Left renal cortex interstitium (tissue), 4 donors: ENCODE measurements at places on chromosomes 7 and 10. TPM values are rescaled to one million over a fixed set of nuclear protein-coding genes. Genes with fewer than 3 reads are reported as not detected.
A peak's percentile ranks its signal among the peaks of the same experiment; 100 is the strongest.

GRCh38 chr10:49280001-49280408 is 19.0 kb upstream of the C10orf71 start:
- DNase-seq = no peak

DNA sequence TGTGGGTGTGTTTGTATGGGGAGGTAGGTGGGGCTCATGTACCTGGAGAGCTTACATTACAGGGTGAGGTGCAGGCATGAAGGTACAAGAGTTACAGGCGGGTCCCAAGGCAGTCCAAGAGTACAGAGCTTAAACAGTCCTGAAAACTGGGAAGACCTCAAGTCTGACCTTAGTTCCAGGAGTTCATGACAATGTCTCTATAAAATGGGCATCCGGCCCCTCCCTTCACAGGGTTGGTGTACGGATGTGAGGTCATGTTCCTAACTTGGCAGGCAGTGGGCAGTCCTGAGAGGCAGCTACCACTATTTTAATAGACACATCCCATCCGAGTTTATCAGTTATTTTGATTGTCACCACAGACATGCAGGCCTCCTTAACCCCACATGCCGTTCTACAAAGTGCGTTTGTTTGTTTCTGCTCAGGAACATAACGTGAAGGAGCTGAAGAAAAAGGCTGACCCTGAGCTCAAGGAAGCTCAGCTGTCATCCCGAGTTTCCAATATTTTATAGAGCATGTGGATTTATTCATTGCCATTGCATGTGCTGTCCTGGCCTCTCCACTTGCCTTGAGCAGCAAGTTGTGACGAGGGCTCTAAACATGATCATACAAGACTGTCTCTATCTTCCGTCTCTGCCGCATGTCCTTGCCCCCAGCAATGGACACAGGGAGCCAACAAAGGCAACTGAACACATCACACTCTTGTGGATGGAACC is 647.5 kb upstream of the IGFBP3 start:
- no peak for DNase-seq

GRCh38 chr10:79445977-79446757 is 743 bp upstream of the ZCCHC24 start:
- peak; percentile 73 for DNase-seq

Gene NAT16
- 0.09 TPM for polyA plus RNA-seq

DNA sequence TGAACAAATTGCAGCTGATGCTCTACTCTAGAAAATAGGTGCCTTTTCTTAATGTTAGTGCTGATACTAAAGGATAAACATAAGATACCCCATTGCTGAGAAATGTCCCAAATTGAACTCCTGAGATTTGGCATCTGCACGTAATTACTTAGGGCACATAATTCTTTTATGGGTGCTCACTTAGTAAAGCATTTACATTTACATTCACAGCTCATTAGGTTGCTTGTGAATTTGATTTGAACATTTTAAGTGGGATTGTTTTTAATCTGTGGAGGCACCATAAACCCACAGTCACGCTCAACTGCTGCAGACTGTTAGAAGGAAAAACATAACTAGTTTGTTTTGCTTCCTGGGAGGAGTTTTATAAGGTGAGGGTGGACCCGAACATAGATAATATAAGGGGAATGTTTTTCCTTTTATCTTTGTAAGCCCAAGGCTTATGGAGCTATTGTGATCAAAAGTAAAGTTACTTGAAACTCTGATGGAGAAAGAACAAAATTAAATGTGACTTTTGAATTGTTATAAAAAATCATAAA is 560.8 kb downstream of the REEP3 start:
- no peak for DNase-seq

Gene CLDN3
- polyA plus RNA-seq = 41.7 TPM

DNA sequence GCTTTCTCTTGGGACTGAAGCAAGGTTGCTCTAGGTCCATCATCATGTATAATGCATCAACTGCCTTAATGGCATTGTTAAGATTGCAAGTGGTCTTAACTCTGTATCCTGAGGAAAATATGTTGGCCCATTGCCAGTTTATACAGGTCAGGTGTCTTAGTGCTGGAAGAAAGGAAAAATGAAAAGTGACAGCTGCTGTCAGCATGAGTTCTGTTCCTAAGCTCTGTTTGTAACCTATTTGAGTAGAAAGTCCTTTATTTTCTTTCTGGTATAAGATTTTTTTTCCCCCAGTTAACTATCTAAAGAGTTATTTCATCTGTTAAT is 127.2 kb downstream of the SRI start:
- DNase-seq = no peak

Gene EXOSC1
- polyA plus RNA-seq = 38.6 TPM

DNA sequence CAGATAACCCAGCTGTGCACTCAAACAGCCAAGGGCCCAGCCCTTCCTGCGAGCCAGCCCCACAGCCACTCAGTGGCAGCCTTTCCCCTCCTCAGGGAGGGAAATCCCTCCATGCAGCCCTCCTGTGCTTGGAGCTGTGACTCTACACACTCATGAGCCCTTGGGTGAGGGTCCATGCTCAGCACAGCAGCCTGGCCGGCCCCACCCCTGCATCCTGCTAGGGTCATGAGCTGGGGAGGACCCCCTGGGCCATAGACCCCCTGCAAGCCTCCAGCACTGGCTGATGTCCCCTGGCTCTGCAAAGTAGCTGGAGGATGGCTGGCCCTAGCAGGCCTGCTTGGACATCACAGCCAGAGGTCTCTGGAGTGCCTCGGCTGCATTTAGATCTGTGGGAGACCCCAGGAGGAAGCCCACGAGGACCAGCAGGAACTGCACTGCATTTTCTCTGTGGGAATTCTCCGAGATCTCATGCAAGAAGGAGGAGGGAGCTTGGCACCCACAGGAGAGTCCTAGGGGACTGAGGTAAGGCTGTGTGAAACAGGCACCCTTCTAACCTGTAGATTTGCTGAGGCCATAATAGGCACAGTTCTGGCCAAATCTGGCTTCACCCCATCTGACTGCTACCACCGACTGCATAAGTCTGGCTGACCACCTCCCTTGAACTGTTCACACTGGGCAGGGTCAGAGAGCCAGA is 17.4 kb downstream of the TMEM273 start:
- no peak for DNase-seq

- DNase-seq = no peak
Measured at GRCh38 chr10:3542185-3542611, 242.8 kb downstream of the KLF6 start.

- DNase-seq = no peak
Measured at GRCh38 chr7:6725003-6725402, 18.3 kb upstream of the ZNF12 start.

DNA sequence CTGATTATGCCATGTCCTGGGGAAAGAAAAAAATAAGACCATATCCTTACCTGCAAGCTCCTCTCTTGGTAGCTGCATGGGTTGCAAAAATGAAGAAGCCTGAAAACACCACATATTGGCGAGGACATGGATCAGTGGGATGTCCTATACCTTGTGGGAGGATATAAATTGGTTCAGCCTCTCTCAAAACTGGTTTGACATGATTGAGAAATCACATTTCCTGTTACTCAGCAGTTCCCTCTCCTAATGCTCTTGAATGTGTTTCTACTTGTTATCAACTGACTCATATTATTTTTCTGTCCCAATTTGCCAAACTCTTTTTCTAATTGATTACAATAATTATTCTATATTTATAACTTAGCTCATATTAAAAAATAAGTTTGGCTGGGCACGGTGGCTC is 380.2 kb downstream of the EXOC4 start:
- DNase-seq = no peak

GRCh38 chr7:155482511-155483183 is 24.7 kb downstream of the EN2 start:
- no peak for DNase-seq

DNA sequence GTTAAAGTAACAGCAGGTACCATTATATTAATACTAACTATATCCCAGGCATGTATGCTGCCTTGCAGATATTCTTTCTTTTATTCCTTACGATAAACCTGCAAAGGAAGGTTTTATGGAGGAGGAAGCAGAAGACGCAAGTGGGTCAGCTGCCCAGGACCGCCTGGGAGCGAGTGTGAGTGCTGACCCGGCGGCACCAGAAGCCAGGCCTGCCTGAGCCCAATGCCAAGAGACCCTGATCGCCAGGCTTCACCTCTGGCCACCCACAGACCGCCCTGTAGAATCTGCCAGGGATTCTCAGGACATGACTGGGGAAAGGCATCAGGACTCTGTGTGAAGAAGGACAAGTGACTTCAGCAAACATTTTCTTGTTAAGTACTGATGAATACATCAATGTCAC is 26.3 kb downstream of the PITRM1 start:
- no peak for DNase-seq

- no peak for DNase-seq
Measured at GRCh38 chr7:44218418-44219201, 17.8 kb downstream of the YKT6 start.

GRCh38 chr7:20164425-20165145 is 52.6 kb downstream of the MACC1 start:
- no peak for DNase-seq

Gene SUN3
- polyA plus RNA-seq = 0.38 TPM

- DNase-seq = no peak
Measured at GRCh38 chr10:70515035-70515667, 36.6 kb downstream of the PALD1 start.

DNA sequence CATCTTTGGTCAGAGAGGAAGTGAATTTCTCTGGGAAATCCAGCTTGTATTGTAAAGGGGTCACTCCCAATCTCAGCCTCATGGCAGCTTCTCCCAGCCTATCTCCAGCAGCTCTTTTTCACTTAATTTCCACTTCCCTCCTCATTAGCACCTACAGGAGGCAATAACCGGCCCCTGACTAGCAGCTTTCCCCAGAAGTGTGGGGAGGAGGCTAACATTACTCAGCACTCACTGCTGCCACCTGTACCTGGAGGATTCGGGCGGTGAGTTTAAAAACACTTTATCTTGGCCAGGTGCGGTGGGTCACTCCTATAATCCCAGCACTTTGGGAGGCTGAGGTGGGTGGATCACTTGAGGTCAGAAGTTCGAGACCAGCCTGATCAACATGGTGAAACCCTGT is 3.8 kb downstream of the NODAL start:
- no peak for DNase-seq

DNA sequence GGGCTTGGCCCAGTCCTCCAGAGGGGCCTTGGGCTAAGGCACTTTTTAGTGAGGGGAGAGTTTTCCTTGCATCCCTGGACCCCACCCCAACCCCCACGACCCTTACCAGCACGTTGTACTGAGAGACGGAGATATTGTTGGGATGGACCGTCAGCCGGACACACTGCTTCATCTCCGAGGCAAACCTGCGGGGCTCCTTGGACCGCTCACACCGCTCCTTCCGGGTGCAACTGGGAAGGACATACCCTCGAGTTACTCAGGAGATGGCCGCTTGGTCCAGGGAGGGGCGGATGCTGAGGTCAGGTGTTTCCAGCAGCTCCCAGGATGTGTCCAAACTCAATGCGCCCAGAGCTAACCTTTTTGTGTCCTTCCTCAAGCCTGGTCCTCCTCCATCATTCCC is 348.0 kb downstream of the PLXNA4 start:
- no peak for DNase-seq

GRCh38 chr10:72039377-72039776 is 49.0 kb downstream of the SPOCK2 start:
- DNase-seq = no peak

DNA sequence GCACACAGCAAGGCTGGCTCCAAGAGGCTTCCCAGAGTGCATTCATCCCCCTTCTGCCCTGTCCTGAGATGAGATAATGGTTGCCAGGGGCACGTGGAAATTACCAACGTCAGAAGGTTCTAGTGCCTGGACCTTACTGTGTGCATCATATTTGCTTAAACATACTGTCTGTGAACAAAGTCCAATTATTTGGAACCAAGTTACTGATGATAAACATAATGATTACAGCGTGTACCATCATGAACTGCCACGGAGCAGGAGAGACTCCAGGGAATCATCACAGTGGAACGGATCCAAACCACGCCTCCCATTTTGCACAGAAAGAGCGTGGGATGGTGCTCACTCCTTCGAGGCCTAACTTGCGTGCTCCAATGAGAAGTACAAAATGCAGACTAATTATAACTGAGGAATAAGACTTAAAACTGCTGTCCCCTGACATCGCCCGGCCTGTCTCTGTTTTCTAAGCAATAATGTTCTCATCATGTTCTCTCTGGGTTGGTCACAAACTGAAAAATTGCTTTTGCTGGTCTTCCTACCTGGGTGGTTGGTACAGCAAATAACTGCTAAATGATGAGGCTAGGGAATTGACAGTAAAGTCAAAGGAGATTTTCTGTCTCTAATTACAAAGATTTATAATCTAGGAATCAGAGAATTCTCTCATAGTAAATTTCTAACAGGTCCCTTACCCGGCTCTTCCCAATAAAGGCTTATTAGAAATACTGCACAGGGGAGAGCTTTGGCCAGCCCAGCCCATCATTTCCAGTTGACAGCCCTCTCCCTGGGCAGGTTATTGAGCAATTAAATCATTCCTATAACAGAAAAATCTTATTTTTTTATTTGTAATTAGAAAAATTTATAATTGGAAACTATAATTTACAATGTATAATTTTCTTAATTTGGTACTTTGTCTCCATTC is 182.2 kb downstream of the CAMK1D start:
- DNase-seq = no peak

DNA sequence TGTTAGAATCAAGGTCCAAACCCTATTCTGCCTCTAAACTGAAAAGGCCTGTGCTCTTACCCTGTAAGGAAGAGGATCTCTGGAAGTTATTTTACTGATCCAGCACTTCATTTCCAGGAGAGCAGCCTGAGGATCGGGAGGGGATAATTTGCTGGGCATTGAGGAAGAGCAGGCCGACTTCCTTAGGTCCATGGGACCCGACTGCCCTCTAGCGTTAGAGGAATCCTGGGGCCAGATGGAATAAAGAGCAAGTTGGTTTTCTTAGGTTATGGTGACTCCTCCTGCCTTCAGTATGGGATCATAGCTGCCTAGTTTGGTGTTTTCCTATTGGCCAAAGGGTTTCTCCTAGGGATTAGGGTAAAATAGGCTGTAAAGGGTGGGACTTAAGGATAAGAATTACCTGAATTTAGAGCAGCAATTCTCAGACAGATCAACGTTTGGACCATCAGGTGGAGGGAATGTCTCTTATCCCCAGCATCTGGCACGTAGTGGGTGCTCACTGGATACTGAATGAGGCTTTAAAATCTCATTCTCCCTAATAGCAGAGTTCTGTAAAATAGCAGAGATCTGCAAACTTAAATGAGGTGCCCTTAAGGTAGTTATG is 40.0 kb upstream of the SORBS1 start:
- peak; percentile 64 for DNase-seq

Gene SEC31B
- 30.5 TPM for polyA plus RNA-seq
